Left lung (tissue), 14 donors: ENCODE measurements at places on chromosomes 1 and 21.

DNA sequence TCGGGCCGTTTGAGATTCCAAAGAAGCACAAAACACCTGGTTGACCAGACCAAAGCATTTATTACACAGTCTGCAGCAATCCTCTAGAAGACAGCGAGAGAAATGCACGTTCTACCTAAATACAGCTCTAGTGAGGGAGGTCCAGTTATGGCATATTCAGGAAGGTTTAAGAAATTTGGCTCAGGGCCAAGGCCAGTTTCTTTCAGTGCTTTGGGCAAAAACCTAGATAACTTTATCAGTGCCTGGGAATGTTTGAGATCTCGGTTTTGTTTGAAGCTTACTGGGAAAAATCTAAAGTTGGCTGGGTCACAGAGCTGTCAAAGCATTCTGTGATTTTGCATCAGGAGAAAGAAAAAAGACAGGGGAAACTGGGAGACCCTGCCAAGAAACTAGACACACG, 514.0 kb upstream of the TMPRSS15 start:
- DNase-seq: peak; percentile 26

- DNase-seq: no peak
Measured at GRCh38 chr1:94070865-94071264, 50.1 kb downstream of the ABCA4 start.

DNA sequence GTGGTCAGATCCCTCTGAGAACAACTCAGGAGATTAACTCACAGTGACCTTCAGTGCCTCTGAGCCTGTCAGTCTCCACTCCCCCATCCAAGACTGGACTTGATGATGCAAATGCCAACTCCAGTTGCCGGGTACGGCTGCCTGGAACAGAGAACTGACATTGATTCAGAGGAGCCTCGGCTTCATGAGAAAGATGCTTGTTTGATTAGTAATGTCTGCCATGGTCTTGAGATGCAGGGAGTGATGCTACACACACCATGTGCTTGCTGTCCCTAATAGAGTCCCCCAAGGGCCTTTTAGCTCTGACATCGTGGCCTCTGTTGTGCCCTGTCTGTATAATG, 51.8 kb upstream of the LRP8 start:
- no peak for DNase-seq

GRCh38 chr1:240607006-240607405, 4.9 kb downstream of the GREM2 start:
- no peak for DNase-seq

DNA sequence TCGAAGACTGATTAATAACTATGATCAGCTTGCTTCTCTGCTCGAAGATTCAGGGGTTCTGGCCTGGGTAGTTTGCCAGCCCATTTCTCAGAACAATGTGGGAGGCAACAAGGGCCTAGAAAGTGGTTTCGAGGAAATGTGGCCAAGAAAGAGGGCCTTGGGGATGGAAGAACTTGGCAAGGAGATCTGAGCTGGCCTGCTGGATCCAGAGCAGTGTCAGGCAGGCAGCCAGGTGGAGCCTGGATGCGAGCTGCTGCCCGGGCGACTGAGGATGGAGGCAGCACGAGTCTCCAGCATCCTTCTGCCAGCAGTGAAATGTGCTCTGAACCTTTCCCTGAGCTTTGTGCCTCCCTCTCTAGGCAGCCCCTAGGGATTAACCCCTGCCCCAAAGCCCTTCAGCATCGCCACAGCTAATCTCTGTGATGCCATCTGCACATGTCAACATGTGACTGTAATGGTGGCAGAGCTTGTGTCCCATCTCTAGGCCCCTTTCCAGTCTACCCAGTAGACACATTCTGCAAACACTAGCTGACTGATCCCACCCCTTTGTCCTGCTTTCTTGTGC, 61.0 kb upstream of the NEK2 start:
- no peak for DNase-seq

DNA sequence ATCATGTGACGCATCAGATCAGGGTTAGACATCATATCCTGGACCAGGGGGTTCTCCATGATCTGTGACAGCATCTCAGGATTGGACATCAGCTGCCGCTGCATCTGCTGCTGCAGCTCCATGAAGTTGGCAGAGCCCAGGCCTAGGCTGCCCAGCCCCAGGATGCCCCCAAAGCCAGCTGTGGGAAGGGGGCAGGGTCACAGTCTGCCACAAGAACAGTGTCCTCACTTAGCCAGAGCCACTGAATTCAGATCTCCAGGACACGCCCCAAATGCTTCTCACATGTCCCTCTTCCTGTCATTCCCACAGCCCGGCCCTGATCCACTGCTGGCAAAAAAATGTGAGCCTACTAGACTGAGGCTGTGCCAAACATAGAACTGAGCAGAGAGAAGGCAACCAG, 3.2 kb downstream of the UBQLN4 start:
- no peak for DNase-seq

DNA sequence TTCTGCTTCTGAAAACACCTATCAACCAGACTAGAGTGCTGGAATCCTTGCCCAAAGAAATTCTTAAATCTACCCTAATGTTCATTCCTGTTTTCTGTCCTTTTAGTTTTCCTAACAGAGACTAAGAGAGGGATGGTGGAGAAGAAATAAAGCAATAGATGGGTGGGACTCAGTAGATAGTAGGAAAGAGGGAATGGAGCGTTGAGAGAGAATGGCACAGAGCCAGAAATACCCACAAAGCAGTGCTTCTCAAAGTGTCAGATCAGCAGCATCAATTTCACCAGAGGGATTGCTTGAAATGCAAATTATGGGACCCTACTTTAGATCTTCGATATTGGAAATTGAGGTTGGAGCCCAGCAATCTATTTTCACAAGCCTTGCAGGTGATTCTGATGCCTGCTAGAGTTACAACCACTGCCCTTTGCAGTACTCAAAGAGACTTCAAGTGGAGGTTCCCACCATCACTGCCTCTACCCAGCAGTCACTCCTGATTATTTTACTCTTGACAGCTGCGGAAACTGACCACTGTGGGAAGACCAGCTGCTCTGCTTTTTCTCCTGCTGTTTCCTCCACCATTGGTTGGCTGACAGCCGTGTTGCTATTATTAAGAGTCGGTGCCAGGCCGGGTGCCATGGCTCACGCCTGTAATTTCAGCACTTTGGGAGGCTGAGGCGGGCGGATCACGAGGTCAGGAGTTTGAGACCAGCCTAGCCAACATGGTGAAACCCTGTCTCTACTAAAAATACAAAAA, 11.4 kb upstream of the PRPF3 start:
- no peak for DNase-seq

DNA sequence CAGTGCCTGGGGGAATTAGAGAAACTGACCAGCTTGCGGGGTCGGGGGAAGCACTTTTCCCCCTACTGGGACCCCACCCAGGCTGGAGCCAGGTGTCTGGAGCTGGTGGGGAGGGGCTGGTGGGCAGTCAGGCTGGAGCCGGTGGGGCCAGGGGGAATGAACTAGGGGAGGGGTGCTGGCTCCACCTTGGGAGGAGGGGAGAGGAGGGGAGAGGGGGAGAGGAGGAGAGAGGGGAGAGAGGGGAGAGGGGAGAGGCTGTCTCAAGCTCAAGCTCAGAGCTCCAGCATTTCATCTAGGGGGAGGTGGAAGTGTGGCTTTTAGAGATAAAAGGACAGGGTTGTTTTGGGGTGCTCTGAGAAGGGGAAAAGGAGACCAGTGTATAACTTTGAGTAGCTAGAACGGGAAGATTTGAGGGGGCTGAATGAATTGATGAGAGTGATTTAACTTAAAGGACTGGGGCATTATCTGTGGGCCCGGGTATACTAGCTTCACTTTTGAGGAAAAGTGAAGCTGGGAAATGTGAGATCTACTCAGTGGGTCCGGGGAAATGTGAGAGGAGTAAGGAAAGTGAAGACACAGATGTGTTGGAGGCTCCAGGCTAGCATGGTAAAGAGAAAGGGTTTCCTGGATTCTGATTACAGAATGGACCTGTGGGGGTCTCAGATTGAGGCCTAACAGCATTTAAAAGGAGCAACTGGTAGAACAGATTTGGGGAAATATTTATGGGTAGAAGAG, 2.8 kb downstream of the EFNA1 start:
- DNase-seq: no peak

- DNase-seq: no peak
Measured at GRCh38 chr1:92929461-92929860, 31.8 kb downstream of the DIPK1A start.

- DNase-seq: no peak
Measured at GRCh38 chr1:223233410-223234169, 90.5 kb upstream of the TLR5 start.

DNA sequence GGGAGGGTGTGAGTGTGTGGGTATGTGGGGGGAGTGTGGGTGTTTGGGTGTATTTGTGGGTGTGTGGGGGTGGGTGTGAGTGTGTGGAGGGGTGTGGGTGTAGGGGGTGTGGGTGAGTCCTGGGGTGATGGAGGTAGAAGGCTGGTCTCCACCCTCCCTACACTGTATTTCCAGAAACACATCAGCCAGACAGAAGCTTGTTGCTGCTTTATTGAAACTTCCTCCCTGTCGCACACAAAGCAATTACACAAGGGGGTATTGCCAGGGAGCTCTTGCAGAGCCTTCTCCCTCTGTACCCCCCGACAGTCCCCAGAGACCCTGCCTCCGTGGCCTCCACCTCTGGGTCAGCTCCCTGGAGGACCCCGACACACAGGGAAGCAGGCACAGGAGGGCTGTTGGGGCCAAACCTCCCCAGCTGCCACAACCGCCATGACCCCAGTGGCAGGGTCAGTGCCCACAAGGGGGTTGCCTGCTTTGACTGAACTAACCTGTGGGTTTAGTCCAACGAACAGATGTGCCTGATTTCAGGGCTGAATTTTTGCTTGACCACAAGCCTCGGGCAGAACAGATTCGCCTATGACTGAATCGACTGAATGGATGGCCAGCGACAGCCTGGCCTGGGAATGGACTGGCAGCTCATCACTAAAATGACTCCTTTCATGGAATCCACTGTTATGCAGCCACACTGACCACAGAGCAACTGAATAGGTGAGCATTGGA, 9.1 kb upstream of the MATN1 start:
- DNase-seq: no peak

GRCh38 chr1:12438349-12438924, 179.6 kb downstream of the DHRS3 start:
- no peak for DNase-seq

DNA sequence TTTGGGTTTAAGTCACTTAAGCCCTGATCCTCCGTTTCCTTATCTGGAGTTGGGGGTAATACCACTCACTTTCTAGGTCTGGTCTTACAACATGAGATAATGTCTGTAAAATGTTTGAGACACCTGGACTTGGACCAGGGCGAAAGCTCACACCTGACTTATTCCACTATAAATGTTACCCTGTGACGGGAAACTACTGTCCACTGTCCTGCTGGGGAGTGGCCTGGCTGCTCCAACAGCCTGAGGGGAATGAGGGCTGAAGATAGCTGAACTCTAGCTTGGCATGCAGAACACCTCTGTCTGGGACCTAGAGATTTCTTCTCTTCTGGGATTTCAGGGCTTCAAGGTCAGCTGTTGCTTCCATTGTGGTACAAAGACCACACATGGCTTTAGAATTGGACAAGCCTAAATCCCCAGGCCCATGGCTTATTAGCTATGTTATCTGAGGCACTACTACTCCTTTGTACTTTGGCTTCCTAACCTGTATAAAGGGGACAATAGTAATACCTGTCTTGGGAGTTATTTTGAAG, 9.5 kb upstream of the A3GALT2 start:
- no peak for DNase-seq

DNA sequence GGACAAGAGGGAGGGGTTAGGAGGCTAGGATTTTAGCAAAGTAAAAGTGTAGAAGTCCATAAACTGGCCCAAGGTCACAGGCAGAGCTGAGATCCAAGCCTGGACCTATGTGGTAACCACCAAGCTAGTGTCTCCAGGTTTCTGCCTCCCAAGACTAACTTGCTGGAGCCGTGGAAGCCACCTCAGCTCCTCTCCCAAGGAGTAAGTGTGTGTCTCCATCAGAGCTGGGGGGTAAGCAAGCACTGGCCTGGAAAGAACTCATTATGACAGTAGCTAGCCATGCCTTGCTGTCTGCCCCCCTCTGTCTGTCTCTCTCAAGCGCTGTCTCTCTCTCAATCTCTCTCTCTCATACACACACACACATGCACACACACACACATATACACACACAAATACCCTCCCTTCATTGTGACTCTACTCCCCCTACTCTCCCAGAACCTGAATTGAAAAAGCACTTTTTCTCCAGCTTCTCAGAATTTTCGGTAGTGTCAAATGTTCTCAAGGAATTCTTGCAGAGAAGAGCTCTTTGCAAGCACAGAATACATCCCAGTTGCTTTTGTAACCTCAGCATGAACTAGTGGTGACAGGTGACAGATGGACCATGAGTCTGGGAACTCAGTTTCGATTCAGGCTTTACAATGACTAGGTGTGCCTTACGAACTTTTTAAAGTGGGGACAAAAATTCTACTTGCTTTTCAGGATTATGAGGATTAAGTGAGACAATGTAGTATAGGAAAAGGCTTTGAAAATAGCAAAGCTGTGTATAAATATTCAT, 238.0 kb upstream of the FGGY start:
- no peak for DNase-seq

DNA sequence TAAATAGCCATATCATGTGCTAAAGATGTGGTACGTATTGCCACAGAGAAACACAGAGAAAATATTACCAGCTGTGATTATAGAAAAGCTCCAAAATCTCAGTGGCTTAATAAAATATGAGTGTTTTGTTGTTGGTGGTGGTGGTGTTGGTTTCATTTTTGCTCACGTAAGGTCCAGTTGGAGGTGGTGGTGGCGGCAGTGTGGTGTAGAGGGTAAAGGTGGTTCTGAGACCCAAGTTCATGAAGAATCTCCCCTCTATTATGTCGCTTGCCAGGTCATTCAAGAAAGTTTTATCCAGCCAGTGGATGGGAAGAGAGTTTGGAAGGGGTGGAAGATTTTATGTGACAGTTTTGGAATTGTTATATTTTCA, 217.6 kb upstream of the SAMSN1 start:
- no peak for DNase-seq

DNA sequence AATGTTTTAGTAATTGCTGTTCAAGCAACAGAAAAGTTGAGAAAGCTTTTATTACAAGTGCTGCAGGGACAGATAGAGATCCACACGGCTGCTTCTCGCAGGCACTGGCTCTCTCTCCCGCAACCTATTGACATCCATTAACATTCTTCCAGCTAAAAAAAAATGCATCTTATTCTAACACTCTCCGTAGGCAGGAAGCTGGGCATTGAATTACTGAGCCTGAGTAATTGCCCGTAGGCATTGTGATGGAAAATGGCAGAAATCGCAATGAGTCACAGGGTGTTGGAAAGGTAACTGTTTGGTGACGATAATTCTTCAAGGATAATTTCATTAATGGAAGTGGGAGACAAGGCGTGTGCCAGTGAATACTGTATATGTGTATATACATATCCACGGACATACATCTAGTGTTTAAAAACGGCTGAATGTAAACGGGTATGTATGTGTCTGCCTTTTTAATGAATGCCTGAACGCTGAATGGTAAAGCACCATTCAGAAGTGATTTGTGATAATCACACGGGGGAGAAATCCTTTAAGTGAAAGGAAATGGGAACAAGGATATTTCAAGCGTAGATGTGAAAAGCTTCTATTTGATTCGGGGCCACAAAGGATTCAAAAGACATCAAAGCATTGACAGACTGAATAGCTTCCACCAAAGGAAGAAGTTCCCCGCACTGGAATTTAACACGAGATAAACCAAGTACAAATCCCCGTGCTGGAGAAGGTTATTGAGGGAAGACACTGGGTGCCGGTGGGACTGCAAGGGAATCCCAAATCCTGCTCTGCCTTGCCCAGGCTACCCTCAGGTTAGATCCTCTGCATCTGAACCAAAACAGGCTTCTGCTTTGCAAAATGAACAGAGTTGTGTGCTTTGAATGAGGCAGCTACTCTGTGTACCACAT, 567.2 kb downstream of the NPHP4 start:
- DNase-seq: no peak
